ENCODE measurements at places on chromosomes 16 and 17. TPM values are rescaled to one million over a fixed set of nuclear protein-coding genes. Genes with fewer than 3 reads are reported as not detected.

DNA sequence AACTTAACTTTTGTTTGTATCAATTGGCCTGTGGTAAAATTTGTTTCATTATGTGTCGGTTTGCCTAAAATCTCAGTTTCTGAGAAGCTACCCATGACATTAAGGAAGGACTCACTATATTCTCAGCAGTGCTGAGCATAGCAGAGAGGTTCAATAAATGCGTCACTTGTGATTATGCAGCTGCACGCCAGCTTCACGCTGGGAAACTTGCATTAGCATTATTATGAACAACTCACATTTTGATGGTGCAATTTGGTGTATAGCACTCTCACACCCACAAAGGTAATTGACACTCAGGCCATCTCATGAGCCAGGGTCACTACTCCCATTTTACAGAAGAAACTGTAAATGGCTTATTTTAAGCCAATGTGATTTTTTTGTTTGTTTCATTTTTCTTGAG is 80.6 kb upstream of the SALL1 start:
- DNase-seq: no peak

- no peak for DNase-seq
Observed at GRCh38 chr17:17576772-17577234, 14.7 kb downstream of the PEMT start.

The CSF3 gene
- total RNA-seq: 2.4 TPM

The FMNL1 gene
- 4.0 TPM for total RNA-seq

- no peak for DNase-seq
Observed at GRCh38 chr17:33561569-33562334, 268.7 kb upstream of the ASIC2 start.

DNA sequence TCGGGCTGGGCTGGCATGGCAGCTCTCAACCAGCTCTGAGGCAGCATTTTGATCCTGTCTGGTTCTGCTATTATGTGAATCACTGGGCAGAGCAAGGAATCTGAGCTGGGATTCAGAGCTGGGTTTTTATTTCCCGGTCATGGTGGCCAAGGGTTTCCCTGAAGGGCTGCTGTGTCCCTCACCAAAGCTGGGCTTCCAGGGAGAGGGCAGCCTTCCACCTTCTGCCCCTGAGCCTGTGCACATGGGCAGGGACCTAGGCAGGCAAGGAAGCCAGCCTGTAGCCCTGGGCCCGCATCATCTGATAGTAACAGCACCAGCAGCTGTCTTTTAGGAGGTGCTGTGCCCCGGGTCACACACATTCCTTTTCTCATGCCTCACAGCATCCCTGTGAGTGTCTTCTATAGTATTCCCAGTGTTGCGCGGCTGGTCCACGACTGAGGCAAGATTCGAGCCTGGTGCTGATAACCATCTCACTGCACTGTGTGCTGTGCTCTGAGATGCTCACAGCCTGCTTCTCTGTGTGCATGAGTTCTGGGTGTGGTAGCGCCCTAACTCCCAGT is 85.3 kb upstream of the PLCG2 start:
- no peak for DNase-seq

The INCA1 gene
- 0.34 TPM for total RNA-seq

DNA sequence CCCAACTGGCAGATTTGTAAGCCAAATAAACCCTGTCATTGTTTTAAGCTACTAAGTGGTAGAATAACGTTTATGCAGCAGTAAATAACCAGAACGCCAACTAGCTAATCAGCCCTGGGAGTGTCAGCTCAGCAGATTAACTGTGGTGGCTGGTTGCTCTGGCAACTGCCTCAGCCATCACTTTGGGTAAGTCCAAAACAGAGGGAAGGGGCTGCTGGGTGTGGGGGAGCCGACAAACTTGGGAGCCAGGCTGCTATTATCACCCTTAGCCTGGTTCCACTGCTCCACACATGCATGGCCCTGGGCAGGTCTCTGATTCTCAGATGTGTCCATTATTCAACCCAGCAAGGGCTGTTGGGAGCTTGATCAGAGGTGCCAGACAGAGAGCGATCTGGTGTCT is 22.2 kb upstream of the RHOT1 start:
- no peak for DNase-seq

DNA sequence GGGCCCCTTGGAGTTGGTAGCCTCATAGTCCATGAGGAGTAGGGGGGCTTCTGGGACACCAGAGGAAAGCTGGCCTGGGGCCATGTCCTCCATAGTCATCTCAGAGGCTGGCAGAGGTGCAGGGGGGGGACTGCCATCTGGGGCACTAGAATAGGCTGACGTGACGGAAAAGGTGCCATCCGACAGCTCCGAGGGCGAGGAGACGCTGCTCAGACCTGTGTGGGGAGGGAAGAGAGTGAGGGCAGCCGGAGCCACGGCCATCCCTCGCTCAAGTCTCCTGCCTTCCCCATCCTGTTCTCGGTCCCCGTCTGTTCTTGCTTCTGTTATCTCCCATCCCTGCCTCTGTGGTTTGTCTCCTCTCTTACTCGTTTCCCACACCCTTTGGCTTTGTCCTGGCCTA is 4.7 kb upstream of the SPAG7 start:
- DNase-seq: no peak

The TRIM16 gene
- 84.9 TPM for total RNA-seq

DNA sequence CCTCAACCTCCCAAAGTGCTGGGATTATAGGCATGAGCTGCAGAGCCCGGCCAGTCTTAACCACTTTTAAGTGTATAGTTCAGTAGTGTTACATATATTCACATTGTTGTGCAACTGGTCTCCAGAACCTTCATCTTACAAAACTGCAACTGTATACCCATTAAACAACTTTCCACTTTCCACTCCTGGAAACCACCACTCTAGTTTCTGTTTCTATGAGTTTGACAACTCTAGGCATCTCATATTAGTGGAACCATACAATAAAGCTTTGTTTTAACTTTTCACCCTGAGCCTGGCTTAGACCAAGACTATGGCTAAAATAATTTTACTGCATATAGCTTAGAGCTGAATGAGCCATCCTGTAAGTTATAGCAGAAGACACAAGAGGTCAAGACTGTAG is 108.0 kb upstream of the GOT2 start:
- DNase-seq: no peak

The KARS1 gene
- total RNA-seq: 218 TPM

DNA sequence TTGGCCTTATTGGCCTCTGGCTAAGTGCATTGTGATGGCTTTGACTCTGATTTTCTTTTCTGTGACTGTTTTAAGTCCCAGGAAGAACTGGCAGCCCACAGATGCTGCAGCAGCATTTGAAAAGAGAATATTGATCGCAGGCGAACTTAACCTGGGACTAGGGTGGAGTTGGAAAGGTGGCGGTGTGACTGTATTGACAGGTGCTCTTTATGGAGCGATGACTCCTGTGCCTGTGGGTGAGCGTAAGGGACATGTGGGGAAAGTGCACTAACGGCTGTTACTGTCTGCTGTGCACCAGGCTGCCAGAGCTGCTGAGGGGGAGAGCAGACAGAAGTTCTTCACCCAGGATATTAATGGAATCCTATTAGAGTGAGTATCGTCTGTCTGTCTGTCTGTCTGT is 21.3 kb downstream of the UBN1 start:
- no peak for DNase-seq

The ACE gene
- total RNA-seq: 155 TPM

GRCh38 chr16:88726981-88727380 is 20.7 kb downstream of the CTU2 start:
- no peak for DNase-seq

The CCT6B gene
- 0.28 TPM for total RNA-seq

DNA sequence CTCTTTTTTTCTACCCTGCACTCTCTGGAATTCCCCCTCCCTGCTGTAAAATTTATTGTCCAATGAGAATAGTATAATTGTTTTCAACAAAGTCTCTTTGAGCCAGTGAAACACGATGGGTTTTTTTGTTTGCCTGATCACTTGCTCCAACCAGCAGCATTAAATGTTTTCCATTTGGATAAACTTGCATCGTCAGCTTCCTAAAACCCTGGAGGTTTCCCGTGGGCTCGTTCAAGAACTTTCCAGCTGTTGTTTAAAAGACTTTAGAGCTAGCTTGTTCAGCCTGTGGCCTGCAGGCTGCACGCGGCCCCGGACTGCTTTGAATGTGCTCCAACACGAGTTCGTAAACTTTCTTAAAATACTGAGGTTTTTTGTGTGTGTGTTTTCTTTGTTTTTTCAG is 14.9 kb downstream of the NAGPA start:
- no peak for DNase-seq

The ADCY7 gene
- 5.1 TPM for total RNA-seq

The ITGAX gene
- total RNA-seq: 0.34 TPM

The CRISPLD2 gene
- 1.0 TPM for total RNA-seq

- no peak for DNase-seq
Observed at GRCh38 chr16:82360024-82360783, 190.2 kb upstream of the MPHOSPH6 start.
